ENCODE measurements at places on chromosomes 2 and 18. TPM values are rescaled to one million over a fixed set of nuclear protein-coding genes. Genes with fewer than 3 reads are reported as not detected.
A peak's percentile ranks its signal among the peaks of the same experiment; 100 is the strongest.

DNA sequence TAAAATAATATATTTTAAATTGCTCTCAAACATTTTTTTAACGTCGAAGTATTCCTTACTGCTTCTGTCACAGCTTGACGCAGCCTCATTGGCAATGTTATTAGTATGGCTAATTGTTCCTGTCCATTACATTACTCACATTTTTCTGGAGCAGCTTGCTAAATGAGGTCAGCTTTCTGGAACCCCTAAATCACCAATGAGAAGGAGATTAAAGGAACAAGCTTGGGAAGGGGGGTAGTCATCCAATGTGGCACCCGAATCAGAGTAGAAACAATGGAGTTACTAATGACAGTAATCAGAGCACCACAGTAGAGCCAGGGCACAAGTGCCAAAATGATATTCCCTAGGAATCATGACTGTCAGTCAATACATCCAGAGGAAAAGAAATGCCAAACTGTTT, 5.1 kb downstream of the NEUROD1 start:
- no peak for DNase-seq

DNA sequence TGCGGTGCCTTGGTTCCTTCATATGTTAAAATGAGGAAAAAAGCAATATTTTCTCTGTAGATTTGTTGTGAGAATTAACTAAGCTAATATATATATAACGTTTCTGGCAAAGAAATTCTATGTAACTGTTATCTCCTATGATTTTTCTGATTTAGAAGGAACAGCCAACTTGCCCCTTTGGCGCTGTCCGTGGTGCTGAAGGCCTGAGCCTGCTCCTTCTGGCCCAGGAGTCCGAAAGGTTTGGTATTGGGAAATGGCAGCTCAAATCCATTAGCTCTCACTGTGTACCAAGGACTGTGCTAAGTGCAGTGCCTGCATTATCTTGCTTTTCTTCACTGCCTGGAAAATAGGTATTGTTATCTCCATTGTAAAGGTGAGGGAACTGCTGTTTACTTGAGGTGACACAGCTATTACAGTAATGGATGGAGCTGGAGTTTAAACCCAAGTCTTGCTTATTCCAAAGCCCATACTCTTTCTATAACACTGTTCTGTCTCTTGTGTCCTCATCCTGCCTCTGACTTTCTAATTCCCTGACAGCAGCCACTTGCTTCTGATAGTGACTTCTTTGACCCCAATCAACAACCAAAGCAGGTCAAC, 52.2 kb downstream of the C1QL2 start:
- DNase-seq, result no peak

DNA sequence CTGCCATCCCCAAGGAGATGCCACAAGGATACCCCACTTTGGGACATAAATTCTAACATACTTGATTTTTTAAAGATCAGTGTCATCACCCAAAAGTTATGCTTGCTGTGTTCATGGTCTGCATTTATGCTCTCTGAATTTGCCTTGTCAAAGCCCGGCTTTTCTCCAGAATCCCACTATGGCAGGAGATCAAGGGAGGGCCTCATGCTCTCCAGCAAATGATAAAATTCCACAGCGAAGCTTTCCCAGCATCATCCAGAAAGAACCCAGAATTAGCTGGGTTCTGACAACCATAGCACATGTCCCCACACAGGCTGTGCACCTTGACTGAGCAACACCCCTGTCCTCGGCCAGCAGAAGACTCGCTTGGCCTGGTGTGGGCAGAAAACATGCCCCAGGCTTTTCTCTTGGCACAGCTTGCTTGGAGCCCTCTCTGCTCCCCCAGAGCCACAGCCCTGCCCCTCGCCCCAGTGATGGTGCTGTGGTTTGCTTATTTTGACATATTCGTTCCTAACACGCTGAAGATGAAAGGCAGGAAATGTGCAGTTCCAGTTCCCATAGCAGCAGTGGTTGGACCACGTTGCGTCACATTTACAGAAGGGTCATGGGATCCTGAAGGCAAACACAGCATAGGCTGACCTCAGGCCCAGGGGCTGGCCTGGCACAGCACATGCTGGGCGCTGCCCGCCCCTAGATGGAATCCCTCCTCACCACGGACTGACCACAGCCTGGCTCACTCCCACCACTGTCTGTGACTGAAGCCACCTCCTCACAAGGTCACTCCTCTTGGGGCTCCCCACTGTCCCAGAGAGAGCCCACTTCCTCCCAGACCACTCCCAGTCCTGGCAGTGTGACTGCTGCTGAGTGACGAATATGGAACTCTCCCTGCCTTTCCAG, 14.1 kb upstream of the CHRNA1 start:
- DNase-seq, result peak; percentile 81

GRCh38 chr2:25558262-25558661, 115.1 kb downstream of the DTNB start:
- DNase-seq, result no peak

GRCh38 chr18:51639541-51639940, 442.1 kb upstream of the MEX3C start:
- DNase-seq, result no peak

- DNase-seq, result no peak
Observed at GRCh38 chr18:62550746-62551145, 27.9 kb downstream of the ZCCHC2 start.

DNA sequence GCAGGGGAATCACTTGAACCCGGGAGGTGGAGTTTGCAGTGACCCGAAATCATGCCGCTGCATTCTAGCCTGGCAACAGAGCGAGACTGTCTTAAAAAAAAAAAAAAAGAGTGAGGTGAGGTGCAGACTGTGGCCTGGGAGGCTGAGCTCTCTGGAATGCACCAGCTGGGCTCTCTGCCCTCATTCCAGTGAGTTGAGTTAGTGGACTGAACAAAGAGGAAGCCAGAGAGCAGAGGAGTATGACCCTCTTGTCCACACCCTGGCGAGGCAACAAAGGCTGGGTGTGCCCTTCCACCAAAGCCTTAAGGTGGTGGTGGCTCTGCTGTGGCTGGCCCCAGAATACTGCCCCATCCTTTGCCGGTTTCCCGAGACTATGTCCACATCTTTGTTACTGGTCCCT, 71.3 kb upstream of the ACKR3 start:
- DNase-seq, result no peak

DNA sequence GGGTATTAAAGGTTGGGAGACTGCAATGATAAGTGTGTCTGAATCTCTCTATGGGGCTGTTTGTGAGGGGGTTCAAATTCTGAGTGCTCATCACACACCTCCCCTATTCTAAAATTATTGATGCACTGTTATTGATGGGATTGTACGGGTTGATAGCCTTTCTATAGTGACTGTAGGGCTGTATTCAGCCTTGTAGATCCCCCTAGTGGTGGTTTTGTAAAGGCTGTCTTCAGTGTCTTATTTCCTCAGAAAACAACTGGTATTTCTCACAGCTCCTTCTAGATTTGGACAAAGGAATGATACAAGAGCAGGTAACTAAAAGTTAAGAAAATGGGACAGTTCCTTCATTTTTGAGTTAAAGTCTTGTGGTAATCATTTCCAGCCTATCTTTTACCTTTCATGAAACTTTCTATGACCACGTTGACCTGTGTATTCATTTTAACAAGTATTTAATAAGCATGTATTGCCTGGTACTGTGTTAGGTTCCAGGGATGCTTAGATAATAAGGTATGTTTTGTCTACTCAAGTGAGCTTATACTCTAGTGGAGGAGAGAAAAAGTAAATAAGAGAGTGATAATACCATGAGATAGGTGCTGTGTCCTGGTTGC, 21.2 kb downstream of the SMAD4 start:
- no peak for DNase-seq

The DSEL gene
- polyA plus RNA-seq, result 0.58 TPM

The COMMD1 gene
- 36.5 TPM for polyA plus RNA-seq

GRCh38 chr2:191115391-191115790, 35.4 kb downstream of the STAT4 start:
- DNase-seq, result no peak

DNA sequence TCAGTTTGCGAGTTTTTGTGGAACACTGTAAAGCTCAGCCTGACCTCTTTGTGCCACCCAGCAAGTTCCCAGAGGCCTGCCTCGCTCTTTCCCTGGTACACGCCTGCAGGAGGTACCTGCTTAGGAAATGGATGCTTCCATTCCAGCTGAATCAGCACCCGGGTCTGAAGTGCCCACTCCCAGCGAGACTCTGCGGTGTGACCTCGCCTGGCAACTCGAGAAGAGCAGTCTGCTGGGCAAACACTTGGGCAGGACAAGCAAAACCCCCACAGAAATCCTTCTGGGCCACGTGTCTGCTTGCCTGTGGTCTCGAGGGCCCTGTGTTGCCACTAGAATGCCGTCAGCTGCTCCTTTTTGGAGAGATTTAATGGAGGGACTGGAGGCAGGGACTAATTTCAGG, 127.6 kb downstream of the MAPK4 start:
- peak; percentile 56 for DNase-seq

DNA sequence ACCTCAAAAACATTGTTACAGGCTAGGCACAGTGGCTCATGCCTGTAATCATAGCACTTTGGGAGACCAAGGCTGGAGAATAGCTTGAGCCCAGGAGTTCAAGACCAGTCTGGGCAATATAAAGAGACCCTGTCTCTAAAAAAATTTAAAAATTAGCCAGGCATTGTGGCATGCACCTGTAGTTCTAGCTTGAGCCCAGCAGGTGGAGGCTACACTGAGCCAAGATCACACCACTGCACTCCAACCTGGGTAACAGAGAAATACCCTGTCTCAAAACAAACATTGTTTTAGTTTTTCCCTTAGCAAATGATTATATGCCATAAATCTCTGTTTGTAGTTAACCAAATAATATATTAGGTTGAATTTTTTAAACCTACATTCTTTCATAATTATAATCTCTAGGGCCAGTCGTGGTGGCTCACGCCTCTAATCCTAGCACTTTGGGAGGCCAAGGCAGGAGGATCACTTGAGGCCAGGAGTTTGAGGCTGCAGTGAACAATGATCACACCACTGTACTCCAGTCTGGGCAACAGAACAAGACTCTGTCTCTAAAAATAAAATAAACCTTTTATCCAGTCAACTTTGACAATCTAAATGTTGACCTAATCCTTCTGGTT, 13.3 kb upstream of the CYP20A1 start:
- DNase-seq, result peak; percentile 48

The PRSS56 gene
- not detected for polyA plus RNA-seq

DNA sequence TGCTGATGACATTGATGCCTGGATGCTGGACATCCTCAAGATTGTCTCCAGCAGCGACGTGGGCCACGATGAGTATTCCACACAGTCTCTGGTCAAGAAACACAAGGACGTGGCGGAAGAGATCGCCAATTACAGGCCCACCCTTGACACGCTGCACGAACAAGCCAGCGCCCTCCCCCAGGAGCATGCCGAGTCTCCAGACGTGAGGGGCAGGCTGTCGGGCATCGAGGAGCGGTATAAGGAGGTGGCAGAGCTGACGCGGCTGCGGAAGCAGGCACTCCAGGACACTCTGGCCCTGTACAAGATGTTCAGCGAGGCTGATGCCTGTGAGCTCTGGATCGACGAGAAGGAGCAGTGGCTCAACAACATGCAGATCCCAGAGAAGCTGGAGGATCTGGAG, 94.1 kb upstream of the EML6 start:
- DNase-seq, result no peak

- peak; percentile 72 for DNase-seq
Observed at GRCh38 chr18:13608791-13609532, 117.4 kb downstream of the FAM210A start.
